ENCODE measurements at places on chromosomes 4 and X.

GRCh38 chr4:144174401-144175067 lies 34.0 kb upstream of the GYPA start:
- DNase-seq, result peak; percentile 49

DNA sequence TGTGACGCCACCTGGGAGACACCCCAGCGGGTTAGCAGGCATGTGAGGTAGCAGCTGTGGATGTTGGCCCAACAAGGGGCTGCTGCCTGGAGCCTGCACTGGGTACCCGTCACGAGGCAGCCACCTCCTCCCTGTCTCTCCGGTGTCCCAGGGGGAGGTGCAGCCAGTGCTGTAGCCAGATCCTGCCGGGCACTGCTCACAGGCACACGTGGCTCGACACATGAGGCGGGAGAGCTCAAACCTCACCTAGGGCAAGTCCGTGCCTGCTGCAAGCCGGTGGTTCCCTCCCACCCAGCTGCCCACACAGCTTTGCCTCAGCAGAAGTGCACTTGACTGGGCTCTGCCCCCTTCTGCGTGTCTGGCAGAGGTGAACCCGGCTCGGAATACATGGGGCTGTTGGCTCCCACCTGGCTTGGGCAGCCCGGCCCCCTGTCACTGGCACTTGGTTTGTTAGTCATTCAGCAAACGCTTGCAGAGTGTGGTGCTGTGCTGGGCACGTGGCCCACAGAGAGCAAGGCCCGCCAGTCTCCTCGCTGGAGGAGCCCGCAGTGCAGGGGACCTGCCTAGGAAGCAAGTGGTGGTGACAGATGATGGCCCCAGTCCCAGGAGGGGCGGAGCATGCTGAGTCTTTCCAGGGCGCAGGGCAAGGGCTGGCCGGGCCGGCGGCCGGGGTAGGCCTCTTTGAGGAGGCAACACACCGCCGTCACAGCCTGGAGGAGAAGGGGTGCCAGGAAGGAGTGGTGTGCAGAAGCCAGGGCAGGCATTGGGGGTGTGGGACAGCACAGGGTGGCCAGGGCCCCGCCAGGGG lies 10.1 kb upstream of the SH3TC1 start:
- peak; percentile 29 for DNase-seq

GRCh38 chr4:42671431-42672194 lies 14.7 kb upstream of the ATP8A1 start:
- peak; percentile 12 for DNase-seq

- no peak for DNase-seq
Measured at GRCh38 chr4:125390126-125390525, 75.4 kb downstream of the FAT4 start.

- no peak for DNase-seq
Measured at GRCh38 chr4:53924333-53925049, 139.9 kb downstream of the CHIC2 start.

DNA sequence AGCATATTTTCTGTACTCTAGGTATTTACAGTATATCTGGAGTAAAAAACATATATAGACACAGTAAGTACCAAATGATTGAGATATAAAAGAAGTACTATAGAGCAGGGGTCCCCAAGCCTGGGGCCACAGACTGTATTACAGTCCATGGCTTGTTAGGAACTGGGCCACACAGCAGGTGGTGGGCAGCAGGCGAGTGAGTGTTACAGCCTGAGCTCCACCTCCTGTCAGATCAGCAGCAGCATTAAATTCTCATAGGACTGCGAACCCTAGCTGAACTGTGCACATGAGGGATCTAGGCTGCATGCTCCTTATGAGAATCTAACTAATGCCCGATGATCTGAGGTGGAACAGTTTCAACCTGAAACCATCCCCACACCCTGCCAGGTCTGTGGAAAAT lies 300.7 kb downstream of the NR3C2 start:
- no peak for DNase-seq

- DNase-seq, result no peak
Measured at GRCh38 chr4:124203613-124204238, 508.8 kb downstream of the ANKRD50 start.

GRCh38 chr4:94141001-94141400 lies 66.7 kb upstream of the SMARCAD1 start:
- no peak for DNase-seq

DNA sequence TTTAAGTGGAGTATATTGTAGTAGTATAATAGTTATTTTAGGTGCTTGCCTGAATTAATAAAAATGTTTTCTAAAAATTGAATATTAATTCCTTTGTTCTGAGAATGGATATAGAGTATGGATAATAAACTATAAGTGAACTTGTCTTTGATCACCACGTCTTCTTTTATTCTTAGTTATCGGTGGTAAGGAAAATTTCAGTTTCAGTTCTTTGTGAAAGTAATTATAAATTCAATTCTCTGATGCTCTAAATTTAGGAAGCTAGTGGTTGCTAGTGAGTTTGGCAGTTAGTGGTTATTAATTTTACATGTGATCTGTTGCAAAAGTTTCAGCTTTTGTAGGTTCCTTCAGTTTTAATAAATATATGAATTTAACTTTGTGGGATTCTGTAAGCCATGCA lies 30.8 kb downstream of the MRPL1 start:
- no peak for DNase-seq

DNA sequence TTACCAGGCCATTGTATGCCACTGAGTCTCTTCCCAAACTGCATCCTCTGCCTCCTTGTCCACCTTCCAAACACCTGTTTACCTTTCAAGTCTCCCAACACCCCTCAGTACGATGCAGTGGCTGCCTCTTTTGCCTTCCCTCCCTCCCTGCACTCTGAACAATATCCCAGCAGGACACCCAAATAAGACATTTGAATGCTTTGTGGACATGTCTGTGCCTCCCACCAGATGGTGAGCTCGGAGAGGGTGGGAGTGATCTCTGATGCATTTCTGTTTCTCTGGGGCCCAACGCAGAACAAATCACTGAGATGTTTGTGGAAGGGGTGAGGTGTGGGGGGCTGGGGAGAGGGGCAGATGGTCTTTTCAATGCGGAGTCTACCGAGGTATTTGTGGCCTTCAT lies 33.4 kb downstream of the PJA1 start:
- DNase-seq, result no peak

GRCh38 chr4:158821228-158821971 lies 52.6 kb downstream of the FNIP2 start:
- DNase-seq, result no peak

GRCh38 chr4:47031011-47031678 lies at the start of gene GABRB1:
GABRB1 (plus strand) TSS chr4:47031567.
- peak; percentile 28 for DNase-seq

DNA sequence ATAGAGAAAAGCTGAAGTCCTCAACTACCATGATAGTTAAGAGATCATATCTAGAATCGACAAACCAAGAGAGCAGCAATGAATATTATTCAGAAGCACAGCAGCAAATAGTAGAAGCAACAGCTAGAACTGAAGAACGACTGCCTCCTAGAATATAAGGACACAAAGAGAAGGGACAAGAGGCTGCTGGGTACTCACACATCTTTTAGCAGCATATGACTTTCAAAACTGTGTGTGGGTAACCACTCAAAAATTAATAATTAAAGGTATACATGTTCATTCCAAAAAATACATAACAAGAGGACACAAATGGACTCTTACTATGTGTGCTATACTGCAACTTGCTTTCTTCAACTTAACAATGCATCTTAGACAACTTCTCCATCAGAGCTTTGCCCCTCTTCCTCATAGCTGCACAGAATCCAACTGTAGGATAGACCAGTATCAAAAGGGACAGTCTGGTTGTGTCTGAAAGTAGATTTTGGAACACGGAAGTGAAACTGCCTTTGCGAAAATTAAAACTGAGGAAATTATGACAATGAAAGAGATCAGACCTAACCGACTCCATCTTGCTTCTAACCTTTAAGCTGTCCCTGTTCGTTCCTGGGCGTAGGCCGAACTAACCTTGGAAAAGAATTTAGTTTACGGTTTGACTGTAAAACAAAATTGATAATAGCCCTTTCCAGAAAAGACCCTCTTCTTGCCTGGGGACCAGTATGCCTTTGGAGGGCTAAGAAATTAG lies 125.7 kb downstream of the SH3KBP1 start:
- DNase-seq, result no peak

DNA sequence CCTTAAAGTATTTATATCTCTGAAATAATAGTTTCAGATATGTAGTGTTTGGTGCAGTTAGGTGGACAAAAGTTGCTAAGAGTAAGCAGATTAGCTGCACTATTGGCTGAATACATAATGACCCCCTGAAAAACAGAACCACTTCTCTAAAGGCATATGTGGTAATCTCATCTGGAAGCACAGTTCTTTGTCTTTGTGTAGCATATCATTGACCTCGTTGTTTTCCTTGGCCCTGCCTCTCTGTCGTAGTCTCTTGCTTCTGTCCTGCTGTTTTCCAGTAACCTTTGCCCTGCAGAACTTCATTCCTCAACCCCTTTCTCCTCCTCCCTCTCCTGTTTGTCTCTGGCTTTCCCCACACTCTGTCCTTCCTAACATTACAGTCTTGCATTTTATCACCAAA lies 41.4 kb downstream of the JADE3 start:
- DNase-seq, result peak; percentile 17

GRCh38 chrX:142994988-142995387 lies 30.7 kb upstream of the SPANXN4 start:
- DNase-seq, result no peak

GRCh38 chrX:133444952-133445831 lies 29.9 kb upstream of the GPC4 start:
- peak; percentile 37 for DNase-seq

DNA sequence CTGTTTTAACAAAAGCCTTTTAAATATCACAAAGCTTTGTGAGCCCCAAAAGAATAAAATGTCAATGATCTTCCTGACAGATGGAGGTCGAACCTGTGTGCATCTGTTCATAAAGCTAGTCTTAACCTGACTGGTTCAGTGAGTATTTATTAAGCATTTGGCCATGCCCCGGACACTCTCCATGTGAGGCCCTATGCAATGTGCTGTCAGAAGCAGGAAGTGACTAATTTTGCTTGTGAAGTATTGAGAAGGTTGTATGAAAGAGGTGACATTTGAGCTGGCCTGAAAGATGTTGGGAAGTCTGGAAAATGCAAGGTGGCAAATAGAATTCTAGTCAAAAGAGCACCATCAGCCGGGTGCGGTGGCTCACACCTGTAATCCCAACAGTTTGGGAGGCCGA lies 171.4 kb downstream of the MSL3 start:
- DNase-seq, result no peak

- no peak for DNase-seq
Measured at GRCh38 chr4:151430740-151431457, 21.9 kb downstream of the FHIP1A start.

DNA sequence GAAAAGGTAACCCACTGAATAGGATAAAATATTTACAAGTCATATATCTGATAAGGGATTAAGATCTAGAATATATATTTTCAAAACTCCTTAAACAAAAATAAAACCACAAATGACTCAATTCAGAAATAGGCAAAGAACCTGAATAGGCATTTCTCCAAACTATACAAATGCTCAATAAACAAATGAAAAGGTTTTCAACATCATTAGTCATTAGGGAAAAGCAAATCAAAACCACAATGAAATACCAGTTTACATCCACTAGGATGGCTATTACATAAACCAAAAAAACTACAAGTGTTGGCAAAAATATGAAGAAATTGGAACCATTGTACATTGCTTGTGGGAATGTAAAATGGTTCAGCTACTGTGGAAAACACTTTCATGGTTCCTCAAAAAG lies 167.0 kb upstream of the GALNT7 start:
- DNase-seq, result no peak

DNA sequence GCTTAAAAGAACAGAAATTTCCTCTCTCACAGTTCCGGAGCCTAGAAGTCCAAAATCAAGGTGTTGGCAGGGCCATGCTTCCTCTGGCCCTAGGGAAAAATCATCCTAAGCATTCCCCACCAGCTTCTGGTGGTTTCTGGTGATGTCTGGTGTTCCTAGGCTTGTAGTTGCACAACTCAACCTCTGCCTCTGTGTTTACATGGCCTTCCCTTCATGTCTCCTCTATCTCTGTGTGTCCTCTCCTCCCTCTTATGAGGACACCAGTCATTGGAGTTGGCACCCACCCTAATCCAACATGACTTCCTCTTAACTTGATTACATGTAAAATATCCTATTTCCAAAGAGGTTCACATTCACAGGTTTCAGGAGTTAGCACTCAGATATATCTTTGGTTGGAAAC lies 15.4 kb downstream of the LRP2BP start:
- DNase-seq, result no peak

GRCh38 chrX:93741811-93742210 lies 67.8 kb downstream of the FAM133A start:
- no peak for DNase-seq

DNA sequence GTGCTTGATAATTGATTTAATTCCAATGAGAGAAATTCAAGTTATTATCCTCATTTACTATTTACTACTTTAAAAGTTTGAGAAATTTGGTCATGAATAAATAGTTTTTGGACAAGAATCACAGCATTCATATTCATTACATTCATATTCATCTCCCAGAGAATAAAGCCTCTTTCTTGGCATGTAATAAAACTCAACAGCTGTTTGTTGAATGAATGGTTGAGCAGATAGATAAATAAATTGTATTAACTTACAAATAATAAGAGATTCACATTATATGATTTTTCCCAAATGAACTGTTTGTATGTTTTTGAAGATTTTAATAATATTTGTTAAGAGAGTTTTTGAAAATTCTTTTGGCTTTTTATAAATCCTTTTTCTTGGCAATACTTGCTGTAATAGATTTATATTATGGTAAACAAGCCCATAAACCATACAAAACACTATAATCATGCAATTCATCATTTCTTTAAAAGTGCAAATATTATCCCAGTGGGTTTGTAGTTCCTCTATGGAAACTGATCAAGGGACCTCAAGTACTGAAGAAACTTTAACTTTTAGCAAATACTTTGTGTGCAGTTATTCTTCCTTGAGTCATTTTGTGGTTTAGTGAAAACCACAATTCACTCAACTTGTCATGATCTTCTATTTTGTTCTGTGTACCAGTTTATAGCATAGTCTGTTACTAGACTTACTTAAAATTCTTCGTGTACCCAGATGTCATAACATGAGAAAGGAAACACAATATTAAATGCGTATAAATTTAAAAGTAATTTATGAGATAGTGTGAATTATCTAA lies 371.8 kb downstream of the ADGRL3 start:
- no peak for DNase-seq

DNA sequence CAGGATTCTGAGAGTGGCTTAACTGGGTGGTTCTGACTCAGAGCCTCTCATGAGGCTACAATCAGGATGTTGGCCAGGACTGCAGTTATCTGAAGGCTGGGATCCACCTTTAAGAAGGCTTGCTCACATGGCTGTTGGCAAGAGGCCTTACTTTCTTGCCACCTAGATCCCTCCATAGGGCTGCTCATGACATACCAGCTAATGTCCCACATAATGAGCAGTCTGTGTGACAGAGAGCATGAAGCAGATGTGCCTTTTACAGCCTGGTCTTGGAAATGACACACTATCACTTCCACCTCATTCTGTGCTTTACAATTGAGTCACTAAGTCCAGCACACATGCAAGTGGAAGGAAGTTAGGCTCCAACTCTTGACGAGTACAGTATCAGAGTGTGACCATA lies 4.3 kb upstream of the RBM3 start:
- no peak for DNase-seq

- no peak for DNase-seq
Measured at GRCh38 chr4:175339100-175339707, 421.0 kb downstream of the ADAM29 start.
